ENCODE measurements at places on chromosomes 1 and 21. TPM values are rescaled to one million over a fixed set of nuclear protein-coding genes. Genes with fewer than 3 reads are reported as not detected.

The OR10T2 gene
- not detected for total RNA-seq

The IL19 gene
- not detected for total RNA-seq

The TSPAN2 gene
- total RNA-seq = 0.07 TPM

The MCOLN2 gene
- total RNA-seq = 0.85 TPM

The CFHR4 gene
- total RNA-seq = not detected

The DCST1 gene
- total RNA-seq = not detected

The CASQ1 gene
- 0.20 TPM for total RNA-seq

All from smooth muscle cell of the pulmonary artery (primary cell).